ENCODE measurements at places on chromosomes 5 and 9. TPM values are rescaled to one million over a fixed set of nuclear protein-coding genes. Genes with fewer than 3 reads are reported as not detected.

ITGA2 gene
- total RNA-seq: 2.4 TPM

DNA sequence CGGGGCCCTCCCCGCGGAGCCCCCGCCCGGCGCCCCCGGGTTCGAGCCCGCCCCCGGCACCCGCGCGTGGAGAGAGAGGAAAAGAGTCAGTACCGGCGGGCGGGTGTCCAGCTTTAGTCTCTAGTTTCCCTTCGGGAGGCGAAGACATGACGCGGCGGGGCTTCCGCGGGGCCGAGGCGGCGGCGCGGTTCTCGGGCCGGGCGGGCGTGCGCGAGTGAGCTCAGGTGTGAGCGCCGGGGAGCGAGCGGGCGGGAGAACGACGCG lies 181 bp downstream of the DAP start:
- DNase-seq: no peak

- DNase-seq: no peak
Measured at GRCh38 chr5:171770153-171770552, 15.5 kb upstream of the SMIM23 start.

DNA sequence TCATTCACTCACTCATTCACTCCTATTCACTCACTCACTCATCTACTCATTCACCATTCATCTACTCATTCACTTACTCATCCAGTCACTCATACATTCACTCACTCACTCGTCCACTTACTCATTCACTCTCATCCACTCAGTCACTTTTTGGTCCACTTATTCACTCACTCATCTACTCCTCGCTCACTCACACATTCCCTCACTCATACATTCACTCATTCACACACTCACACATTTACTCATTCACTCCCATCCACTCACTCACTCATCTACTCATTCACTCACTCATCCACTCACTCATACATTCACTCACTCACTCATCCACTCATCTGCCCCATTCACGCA lies 27.7 kb downstream of the WNK2 start:
- DNase-seq: no peak

DNA sequence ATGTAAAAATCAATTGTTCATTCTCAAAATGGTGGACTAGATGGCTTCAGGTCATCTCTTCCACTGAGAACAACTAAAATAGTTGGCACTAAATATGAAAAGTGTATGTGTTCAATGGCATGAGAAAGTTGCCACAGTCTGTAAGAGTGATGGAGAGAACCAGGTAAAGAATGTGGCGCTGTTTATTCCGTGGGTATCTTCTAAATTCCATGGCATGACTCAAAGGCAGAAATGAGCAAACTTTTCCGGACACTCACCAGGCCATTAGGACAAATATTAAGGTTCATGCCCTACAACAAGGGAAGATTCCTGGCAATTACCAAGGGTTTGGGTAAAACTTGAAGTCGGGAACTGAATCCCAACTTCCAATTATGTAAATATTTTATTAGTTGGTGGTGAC lies 825.4 kb upstream of the CDH6 start:
- DNase-seq: no peak

PCDHGA7 gene
- total RNA-seq: 1.9 TPM

IL13 gene
- not detected for total RNA-seq

RFESD gene
- 1.1 TPM for total RNA-seq

GARIN3 gene
- total RNA-seq: not detected

LCN15 gene
- total RNA-seq: 0.32 TPM

LRRC19 gene
- total RNA-seq: not detected

GRCh38 chr9:18421391-18421790 lies 52.6 kb upstream of the ADAMTSL1 start:
- no peak for DNase-seq

GRIN3A gene
- total RNA-seq: 0.06 TPM

OR1K1 gene
- total RNA-seq: not detected

DNA sequence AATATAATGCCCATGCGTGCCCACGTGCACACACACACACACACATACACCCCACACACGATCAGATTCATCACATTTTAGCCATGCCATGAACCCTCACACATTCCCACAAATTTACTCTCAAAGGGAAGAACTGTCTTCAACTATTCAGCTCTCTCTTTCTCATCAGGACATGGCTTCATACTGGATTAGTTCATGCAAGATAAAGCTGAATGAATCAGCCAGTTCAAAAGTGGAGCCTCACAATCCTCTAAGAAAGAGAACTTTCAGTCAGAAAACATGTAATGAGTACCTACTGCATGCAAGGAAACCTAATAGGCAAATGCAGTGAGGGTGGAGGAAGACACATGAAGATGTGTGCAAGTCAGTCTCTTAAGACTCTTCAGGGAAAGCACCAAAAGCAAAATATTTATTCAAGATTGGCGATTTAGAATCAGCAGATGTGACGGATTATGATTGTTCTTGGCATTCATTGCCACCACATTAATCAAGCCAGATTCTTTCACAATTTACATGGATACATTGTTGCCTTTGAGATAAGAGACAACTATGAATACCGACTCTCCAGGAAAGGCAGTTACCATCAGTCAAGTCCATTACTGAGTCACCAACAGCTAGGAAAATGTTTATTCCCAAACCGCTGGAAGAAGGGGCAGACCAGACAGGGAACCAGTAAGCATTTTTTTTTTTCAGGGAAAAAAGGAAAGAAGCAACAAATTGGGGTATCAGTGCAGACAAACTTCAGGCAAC lies 30.3 kb upstream of the PUM3 start:
- DNase-seq: no peak

GRCh38 chr9:6575324-6576034 lies 70.0 kb downstream of the GLDC start:
- no peak for DNase-seq

BNC2 gene
- 27.5 TPM for total RNA-seq

DNA sequence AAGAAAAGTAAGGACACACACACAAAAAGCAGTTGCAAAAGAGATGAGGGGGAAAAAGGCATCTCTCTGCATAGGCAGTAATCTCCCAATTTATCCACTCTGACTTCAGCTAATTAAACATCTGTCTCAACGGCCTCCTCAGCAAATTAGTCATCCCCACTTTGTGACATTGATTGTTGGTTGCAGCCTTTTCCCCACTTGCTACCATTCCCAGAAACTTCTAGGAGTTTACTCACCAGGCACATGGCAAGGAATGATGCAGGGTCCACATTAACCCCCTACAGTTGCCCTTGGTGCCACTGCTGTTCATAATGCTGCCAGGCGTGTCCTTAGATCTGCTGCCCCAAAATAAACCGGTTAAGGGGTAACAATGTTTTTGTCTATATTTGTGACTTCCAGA lies 174.6 kb downstream of the MAPKAP1 start:
- no peak for DNase-seq

CCIN gene
- total RNA-seq: 0.87 TPM

GRCh38 chr9:107816561-107817021 lies 327.0 kb upstream of the KLF4 start:
- no peak for DNase-seq

- no peak for DNase-seq
Measured at GRCh38 chr5:89844548-89844947, 565.0 kb downstream of the CETN3 start.

SRP19 gene
- total RNA-seq: 55.6 TPM

GRCh38 chr9:105103776-105104175 lies 140.7 kb upstream of the SLC44A1 start:
- DNase-seq: no peak

DNA sequence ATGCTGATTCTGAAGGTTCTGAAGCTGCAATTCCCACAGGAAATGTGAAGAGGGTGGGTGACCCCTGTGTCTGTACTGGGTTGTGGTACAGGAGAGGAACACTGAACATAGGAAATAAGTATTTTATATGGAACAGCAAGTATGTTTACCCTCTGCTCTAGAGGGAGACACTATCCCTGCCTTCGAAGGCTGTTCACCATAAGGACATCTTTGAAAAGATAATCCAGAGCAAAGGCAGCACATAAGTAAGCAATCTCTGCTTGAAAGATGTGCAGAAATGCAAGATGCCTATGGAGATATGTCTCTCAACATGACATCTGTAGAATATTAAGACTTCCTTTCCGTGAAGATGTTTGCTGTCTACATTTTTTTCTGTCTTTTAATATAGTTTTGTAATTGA lies 184.4 kb upstream of the EFNA5 start:
- no peak for DNase-seq

PCDHGA4 gene
- 4.7 TPM for total RNA-seq

NR6A1 gene
- total RNA-seq: 0.64 TPM

GRCh38 chr9:112200711-112201110 lies 25.6 kb upstream of the SUSD1 start:
- no peak for DNase-seq

GRCh38 chr9:34322899-34323591 lies 6.0 kb downstream of the KIF24 start:
- DNase-seq: no peak

DNA sequence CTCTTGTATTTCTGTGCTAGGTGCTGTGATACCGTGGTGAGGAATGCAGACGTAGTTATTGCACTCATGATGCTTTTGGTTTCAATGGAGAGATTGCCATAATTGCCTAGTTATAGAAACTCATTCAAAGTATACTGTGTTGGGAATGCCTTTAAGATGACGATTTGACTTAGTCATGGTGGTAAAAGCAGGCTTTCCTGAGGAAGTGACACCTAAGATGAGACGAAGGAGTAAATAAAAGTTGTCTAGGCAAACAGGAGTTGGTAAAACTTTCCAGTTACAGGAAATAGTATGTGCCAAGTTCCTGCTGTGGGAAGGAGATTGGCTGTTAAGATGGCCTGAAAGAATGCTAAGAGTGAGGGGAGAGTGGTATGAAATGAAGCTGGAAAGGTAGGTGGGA lies 48.1 kb downstream of the FOCAD start:
- DNase-seq: no peak

GRCh38 chr9:93061791-93062763 lies 3.6 kb downstream of the SUSD3 start:
- DNase-seq: no peak

SAXO1 gene
- not detected for total RNA-seq

LRRC70 gene
- total RNA-seq: 9.4 TPM

- DNase-seq: no peak
Measured at GRCh38 chr9:34403554-34404380, 27.1 kb upstream of the MYORG start.

- peak; percentile 97 for DNase-seq
Measured at GRCh38 chr9:129495620-129496472, 125.1 kb downstream of the C9orf50 start.

IL5 gene
- total RNA-seq: not detected

DMRTA1 gene
- total RNA-seq: 0.35 TPM

DNA sequence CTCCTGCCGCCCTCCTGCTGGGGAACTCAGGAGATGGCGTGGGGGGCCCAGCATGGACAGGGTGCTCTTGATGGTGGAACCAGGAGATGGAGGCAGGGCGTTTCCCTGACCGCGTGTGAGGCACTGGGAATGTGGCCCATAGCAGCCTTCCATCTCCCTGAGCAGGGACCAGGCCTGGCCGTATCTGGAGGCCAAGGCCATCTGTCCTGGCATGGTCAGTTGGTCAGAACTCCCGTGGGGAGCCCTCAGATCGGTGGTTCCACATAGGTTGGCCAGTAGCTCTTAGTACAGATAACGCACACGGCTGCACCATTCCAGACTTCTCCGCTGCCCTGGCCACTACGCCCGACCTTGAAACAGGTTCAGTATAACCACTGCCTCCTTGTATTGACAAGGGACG lies 77.6 kb downstream of the KCNT1 start:
- DNase-seq: no peak

DNA sequence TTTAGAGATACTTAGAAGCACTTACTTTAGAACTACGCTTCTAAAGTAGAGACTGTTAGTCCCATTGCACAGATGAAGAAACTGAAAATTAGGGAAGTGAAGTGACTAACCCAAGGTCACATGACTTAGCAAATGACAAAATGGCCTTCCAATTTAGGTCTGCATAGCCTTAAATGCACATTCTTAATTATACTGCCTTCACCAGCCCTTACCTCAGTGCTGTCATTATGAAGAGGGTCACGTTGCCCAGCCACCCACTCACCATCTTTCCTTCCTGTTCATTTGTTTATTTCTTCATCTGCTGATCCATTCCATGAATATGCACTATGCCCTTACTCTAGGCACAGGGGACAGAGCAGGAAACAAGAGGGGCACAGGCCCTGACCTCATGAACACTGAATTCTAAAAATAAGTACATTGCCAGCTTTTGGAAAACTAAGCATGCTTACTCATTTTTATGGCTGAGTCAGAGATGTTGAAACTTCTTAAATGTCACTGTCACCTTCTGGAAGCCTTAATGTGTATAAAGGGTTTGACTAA lies 8.6 kb downstream of the HAVCR2 start:
- DNase-seq: no peak

PCDHB3 gene
- total RNA-seq: 3.6 TPM

DNA sequence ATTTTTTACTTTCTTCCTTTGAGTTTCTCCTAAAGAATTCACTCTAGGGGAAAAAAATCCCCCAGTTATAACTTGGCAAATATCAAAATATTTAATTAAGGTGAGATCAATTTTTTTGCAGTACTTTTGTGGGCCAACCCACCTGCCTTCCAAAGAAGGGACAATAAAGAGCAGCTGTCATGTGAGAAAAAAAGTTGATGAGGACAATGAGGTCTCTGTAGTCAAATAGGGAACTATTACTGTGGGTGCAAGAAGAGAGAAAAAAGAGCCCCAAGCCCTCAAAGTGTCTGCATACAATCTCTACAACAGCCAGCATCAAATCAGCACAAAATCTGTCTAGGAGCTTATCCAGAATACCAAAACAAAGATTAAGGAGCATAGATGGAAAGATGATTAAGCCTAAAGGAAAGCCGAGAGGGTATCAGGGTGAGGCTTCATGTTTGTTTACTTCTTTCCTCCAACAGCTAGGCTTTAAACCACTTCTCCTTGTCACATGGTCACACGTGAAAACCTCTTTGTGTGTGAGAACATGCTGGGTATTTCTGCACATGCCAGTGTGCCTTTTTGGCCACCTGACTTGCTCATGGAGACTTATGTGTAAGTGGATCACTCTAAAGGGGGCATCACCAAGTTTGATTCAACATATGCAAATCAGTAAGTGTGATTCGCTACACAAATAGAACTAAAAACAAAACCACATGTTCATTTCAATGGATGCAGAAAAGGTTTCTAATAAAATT lies 19.2 kb upstream of the FYB1 start:
- DNase-seq: no peak

IQGAP2 gene
- 28.5 TPM for total RNA-seq

GRCh38 chr5:118325931-118326330 lies 662.4 kb downstream of the DTWD2 start:
- no peak for DNase-seq

GRCh38 chr9:123631862-123632261 lies 275.9 kb downstream of the CRB2 start:
- DNase-seq: no peak
